ENCODE measurements at places on chromosomes 2 and 18.

DNA sequence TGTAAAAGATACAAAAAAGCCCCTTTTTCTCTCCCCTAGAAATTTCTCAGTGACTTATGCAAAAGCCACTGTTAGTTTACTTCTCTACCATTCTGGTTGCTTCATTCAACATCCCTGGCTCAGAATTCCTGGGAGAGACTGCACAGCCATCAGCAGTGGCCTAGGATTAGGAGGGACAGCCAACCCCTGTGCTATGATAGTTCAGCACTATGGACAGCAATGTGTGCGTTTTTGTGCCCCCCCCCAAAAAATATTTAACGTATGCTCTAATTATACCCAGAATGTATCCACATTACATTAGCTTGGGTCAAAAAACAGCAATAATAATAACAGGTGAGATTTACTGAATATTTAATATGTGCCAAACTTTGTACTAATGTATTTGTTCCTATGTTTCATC, 29.0 kb downstream of the OSR1 start:
- DNase-seq, result no peak

- DNase-seq, result no peak
Measured at GRCh38 chr18:10386956-10387355, 67.5 kb upstream of the APCDD1 start.

- no peak for DNase-seq
Measured at GRCh38 chr2:12168354-12168753, 421.9 kb downstream of the LPIN1 start.

GRCh38 chr2:83103613-83104012, 1355.5 kb downstream of the SUCLG1 start:
- DNase-seq, result no peak

- no peak for DNase-seq
Measured at GRCh38 chr2:55917117-55917516, 6.5 kb downstream of the EFEMP1 start.

Measured in HCT116 (cell line).